ENCODE measurements at places on chromosomes 12 and 14. TPM values are rescaled to one million over a fixed set of nuclear protein-coding genes. Genes with fewer than 3 reads are reported as not detected.

GPR137C gene
- 0.89 TPM for total RNA-seq

RNU4-1 gene
- not detected for total RNA-seq

TMCC3 gene
- total RNA-seq = 0.11 TPM

ANO4 gene
- 6.6 TPM for total RNA-seq

CCDC38 gene
- total RNA-seq = under 0.01 TPM

RASSF9 gene
- 0.89 TPM for total RNA-seq

OAS1 gene
- total RNA-seq = not detected

CLEC6A gene
- total RNA-seq = not detected

PRB2 gene
- not detected for total RNA-seq

ATP6V1D gene
- 129 TPM for total RNA-seq

KERA gene
- total RNA-seq = not detected

All from GM23248 (cell line).